ENCODE measurements at places on chromosomes 16 and 17.

GRCh38 chr17:2580661-2581060 lies 12.8 kb upstream of the PAFAH1B1 start:
- DNase-seq, result no peak

DNA sequence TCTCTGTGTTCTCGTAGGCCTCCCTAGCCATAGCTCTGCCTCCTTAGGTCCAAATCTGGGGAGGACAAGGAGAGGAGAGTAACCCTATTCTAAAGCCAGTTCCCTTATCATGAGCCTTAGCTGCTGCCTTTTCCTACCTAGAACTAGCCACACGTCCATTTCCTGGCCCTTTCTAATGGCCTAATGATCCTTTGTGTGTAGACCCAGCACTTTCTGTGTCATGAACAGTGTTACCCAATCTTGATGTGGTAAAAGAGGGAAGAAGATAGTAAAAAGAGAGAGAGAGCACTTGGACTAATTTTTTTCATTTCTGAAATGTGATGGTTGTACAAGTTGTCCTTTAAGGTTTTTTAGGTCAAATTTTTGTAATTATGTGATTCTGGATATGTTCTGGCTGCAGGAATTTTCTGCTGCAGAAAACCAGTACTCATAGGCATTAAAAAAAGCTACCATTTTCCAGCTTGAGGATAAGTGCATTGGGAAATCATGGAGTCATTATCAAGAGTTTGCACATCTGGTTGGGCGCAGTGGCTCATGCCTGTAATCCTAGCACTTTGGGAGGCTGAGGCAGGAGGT lies 18.2 kb downstream of the CASC3 start:
- DNase-seq, result no peak

GRCh38 chr16:73473713-73474112 lies 425.8 kb upstream of the ZFHX3 start:
- no peak for DNase-seq

DNA sequence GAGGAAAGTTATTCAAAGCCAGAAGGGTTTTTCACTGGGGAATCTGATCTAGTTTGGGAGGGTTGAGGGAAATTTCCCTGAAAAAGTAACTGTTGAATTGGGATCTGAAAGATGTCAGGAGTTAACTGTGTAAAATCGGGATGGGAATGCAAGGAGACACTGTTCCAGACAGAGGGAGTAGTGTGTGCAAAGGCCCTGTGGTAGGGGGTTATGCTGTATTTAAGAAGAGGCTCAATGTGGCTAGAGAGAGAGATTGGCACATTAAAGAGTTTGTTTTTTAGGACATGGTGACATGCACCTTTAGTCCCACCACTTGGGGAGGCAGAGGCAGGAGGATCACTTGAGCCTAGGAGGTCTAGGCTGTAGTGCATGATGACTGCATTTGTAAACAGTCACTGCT lies 16.9 kb downstream of the CDH3 start:
- no peak for DNase-seq
